A549 treated with Hydrocortisone at 1 μM for 4 hours (cell line): ENCODE measurements at places on chromosomes 5 and 9. TPM values are rescaled to one million over a fixed set of nuclear protein-coding genes. Genes with fewer than 3 reads are reported as not detected.

The IFNE gene
- total RNA-seq: 0.89 to 1.2 TPM (median 1.1 TPM) in 5 replicates

The STKLD1 gene
- total RNA-seq: 0.53 to 1.2 TPM (median 0.81 TPM) in 5 replicates

The CANX gene
- 311 to 445 TPM (median 348 TPM) in 5 replicates for total RNA-seq

The LHX3 gene
- total RNA-seq: 0.03 to 0.16 TPM (median 0.10 TPM) in 4 of 5 replicates, not detected in the other

The EIF4E1B gene
- total RNA-seq: not detected in 5 replicates
